Breast epithelium (tissue), 4 donors: ENCODE measurements at places on chromosomes 1 and 21. TPM values are rescaled to one million over a fixed set of nuclear protein-coding genes. Genes with fewer than 3 reads are reported as not detected.

Gene HSD3B2
- total RNA-seq, result not detected

DNA sequence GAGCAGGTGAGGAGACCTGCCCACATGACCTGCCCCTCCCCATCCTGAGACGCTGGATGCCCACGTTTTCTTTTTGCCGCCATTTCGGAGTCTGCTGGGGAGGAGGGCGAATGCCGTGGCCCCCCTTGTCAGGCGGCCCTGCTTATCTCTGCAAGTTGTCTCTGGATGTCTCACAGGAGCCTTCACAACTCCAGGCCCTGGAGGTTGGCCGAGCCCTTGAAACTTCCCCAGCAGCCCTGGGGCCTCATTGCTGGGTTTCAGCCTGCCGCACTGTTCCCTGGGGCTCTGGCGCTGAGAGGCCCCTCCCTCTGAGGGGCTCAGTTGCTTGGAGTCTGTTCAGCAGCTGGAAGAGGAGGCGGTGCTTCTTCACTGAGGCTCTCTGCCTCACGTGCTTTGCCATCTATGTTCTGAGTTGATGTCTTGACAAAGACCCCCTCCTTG is 29.8 kb upstream of the ZBTB21 start:
- no peaks in the 10 kb centered on the region for H3K36me3 ChIP-seq
- no peak for DNase-seq
- H3K27ac ChIP-seq, result peak overlapping the region; percentile 81
- H3K4me1 ChIP-seq, result no peaks in the 10 kb centered on the region

- H3K4me1 ChIP-seq, result no peaks in the 10 kb centered on the region
- DNase-seq, result no peak
- no peaks in the 10 kb centered on the region for H3K27me3 ChIP-seq
- H3K4me3 ChIP-seq, result no peak overlapping the region
- no peaks in the 10 kb centered on the region for H3K36me3 ChIP-seq
- no peak overlapping the region for H3K27ac ChIP-seq
Observed at GRCh38 chr1:247180581-247180980, 8.8 kb upstream of the ZNF124 start.

DNA sequence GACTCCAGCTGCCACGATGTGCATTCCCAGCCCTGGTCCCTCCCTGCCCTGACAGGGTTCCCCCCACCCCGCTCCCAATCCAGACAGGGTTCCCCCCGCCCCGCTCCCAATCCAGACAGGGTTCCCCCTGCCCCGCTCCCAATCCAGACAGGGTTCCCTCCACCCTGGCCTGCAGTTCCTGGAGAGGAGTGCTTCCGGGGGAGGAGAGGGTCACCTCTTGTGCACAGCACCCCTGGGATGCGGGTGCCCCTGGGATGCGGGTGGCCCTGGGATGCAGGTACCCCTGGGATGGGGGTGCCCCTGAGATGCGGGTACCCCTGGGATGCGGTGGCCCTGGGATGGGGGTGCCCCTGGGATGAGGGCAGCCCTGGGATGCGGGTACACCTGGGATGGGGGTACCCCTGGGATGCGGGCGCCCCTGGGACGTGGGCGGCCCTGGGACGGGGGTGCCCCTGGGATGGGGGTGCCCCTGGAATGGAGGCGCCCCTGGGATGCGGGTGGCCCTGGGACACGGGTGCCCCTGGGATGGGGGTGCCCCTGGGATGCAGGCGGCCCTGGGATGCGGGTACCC is 36.7 kb upstream of the SLC19A1 start:
- no peak for DNase-seq
- no peak overlapping the region for H3K27ac ChIP-seq
- no peaks in the 10 kb centered on the region for H3K27me3 ChIP-seq
- H3K4me1 ChIP-seq, result no peaks in the 10 kb centered on the region

- no peak for DNase-seq
- H3K27me3 ChIP-seq, result no peaks in the 10 kb centered on the region
- no peak overlapping the region for H3K4me3 ChIP-seq
Observed at GRCh38 chr1:163082971-163083370, 13.8 kb downstream of the RGS4 start.

DNA sequence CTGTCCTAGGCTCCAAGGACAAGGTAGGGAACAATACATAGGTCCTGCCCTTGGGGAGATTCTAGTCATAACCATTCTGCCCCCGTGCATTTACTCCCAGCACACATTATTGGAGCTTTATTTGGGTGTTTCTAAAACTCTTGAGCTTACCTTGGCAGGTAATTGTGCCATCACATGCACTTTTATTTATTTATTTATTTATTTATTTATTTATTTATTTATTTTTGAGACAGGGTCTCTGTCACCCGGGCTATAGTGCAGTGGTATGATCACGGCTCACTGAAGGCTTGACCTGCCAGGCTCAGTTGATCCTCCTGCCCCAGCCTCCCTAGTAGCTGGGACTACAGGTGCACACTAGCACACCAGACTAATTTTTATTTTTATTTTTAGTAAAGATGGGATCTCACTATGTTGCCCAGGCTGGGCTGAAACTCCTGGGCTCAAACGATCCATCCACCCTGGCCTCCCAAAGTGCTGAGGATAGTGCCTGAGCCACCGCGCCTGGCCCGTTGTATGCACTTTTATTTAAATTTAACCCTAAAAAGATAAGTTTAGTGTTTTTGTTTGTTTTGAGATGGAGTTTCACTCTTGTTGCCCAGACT is 9.2 kb downstream of the AGMAT start:
- DNase-seq, result no peak
- H3K4me3 ChIP-seq, result no peak overlapping the region
- H3K27ac ChIP-seq, result no peak overlapping the region
- no peaks in the 10 kb centered on the region for H3K36me3 ChIP-seq

- H3K4me3 ChIP-seq, result no peak overlapping the region
- no peak for DNase-seq
- peaks cover 3% of the 10 kb centered on the region for H3K36me3 ChIP-seq
- no peak overlapping the region for H3K27ac ChIP-seq
- H3K27me3 ChIP-seq, result no peaks in the 10 kb centered on the region
Observed at GRCh38 chr1:90973897-90974798, 47.7 kb downstream of the ZNF644 start.

DNA sequence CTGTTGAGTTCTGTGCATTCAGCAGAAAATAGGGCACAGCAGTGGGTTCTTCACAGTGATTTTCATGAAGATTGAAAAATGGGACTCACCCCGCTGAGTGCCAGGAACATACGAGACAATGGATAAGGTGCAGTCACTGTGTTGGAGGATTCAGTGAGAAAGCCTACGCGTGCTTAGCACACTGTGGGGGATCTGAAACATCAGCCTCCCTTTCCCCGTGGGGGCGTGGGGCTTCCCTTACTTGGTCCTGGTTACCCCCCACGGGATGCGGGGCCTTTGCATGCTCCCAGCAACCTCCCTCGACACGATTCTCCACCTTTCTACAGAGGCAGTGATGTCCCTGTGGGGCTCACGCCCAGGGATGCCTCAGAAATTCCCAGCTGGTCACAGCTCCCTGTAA is 252.2 kb upstream of the C1orf174 start:
- H3K36me3 ChIP-seq, result no peaks in the 10 kb centered on the region
- no peaks in the 10 kb centered on the region for H3K4me1 ChIP-seq
- H3K27ac ChIP-seq, result no peak overlapping the region
- H3K27me3 ChIP-seq, result no peaks in the 10 kb centered on the region

DNA sequence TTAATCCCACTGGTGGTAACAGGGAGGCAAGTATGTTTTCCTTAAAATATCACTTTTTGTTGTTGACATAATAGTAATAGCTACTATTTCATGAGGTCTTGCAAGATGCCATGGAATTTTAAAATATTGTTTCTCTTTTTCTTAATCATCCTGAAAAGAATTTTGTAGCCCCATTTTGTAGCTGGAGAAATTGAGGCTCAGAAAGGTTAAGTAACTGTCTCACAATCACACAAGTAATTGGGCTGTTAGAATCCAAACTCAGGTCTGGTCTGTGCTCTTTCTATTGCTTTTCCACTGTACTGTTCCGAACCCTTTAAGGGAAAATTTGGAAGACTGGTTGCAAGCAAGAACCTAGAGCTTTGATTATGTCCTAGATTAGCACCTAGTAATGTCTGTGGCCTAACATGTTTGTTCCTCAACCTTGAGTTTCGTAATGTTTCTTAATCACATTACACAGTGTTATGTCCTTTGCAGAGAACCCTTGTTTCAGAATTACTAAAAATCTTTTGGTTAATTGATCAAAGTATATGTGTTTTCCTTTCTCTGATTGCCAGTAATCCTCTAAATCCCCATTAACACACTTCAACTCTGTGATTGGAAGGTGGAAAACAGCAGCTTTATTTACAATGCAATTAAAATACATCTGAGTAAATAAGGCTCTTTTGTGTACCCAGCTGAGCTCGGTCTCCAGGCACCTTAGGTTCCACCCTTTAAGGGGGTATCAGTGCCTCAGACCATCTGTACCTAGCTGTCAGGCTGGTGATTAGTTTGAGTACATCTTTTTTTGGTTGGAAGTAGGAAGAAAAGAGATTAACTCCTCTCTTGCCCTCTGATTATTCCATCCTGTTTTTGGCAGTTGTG is 10.4 kb downstream of the LRRC42 start:
- H3K27me3 ChIP-seq, result no peaks in the 10 kb centered on the region
- H3K4me3 ChIP-seq, result no peak overlapping the region
- DNase-seq, result no peak
- H3K36me3 ChIP-seq, result no peaks in the 10 kb centered on the region
- peaks cover 7% of the 10 kb centered on the region for H3K4me1 ChIP-seq

- DNase-seq, result no peak
- H3K4me1 ChIP-seq, result no peaks in the 10 kb centered on the region
- no peak overlapping the region for H3K4me3 ChIP-seq
- H3K27ac ChIP-seq, result no peak overlapping the region
- H3K27me3 ChIP-seq, result no peaks in the 10 kb centered on the region
Observed at GRCh38 chr1:147579532-147579931, 38.2 kb downstream of the BCL9 start.

Gene CD34
- 80.6 TPM for total RNA-seq

Gene DIPK1A
- total RNA-seq, result 12.1 TPM

Gene FMO4
- total RNA-seq, result 7.7 TPM

- H3K27me3 ChIP-seq, result no peaks in the 10 kb centered on the region
- no peak for DNase-seq
- no peak overlapping the region for H3K27ac ChIP-seq
- no peaks in the 10 kb centered on the region for H3K36me3 ChIP-seq
- no peaks in the 10 kb centered on the region for H3K4me1 ChIP-seq
Observed at GRCh38 chr1:199759268-199759730, 268.2 kb upstream of the NR5A2 start.

Gene HES4
- 34.2 TPM for total RNA-seq

DNA sequence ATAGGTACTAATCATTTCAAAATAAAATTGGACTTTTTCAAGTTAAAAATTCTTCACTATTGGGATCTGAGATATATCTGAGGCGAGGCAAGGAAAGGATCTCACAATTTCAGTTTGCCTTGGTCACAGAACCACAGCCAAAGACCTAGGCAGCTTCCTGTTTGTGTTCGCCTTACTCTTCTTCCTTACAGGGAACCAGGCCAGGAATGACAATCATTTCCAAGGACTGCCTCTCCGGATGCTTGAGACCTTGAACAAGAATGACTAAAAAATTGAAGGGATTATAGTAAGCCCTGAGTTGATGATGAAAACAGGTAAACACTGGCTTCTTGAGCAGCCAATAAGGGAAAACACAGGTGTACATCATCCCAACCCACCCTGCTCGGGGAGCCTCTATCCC is 35.2 kb upstream of the SERBP1 start:
- H3K36me3 ChIP-seq, result no peaks in the 10 kb centered on the region
- H3K27me3 ChIP-seq, result no peaks in the 10 kb centered on the region
- no peak overlapping the region for H3K4me3 ChIP-seq
- no peak for DNase-seq
- no peak overlapping the region for H3K27ac ChIP-seq

Gene AMY1B
- total RNA-seq, result not detected

- H3K4me3 ChIP-seq, result peak within 1 kb of the TSS; percentile 79
- no peaks in the 10 kb centered on the region for H3K36me3 ChIP-seq
- peaks cover 13% of the 10 kb centered on the region for H3K4me1 ChIP-seq
- H3K27me3 ChIP-seq, result no peaks in the 10 kb centered on the region
- peak within 1 kb of the TSS; percentile 95 for H3K27ac ChIP-seq
Observed at GRCh38 chr1:31412732-31413404, at the start of gene SERINC2. Gene SERINC2, plus strand, starts transcription at chr1:31413213. Its CDS starts 53 bp downstream, at chr1:31413266.

DNA sequence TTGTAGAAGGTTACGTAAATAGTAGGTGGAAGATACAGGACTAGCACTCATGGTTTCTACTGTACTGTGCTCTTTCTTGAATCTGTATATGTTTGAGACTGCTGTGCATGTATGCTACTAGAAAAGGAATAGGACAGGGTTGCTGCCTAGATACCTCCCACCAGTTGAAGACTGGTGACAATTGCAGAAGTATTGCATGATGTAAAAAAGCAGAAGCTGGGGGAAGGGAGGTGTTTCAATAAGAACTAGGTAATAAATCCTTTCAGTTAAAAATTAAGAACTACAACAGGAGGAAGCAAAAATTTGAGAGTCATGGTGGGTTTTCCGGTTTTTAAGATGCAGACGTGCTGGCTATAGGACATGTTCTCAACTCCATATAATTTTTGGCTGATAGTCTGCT is 88.1 kb downstream of the CCDC30 start:
- no peak overlapping the region for H3K4me3 ChIP-seq
- H3K4me1 ChIP-seq, result no peaks in the 10 kb centered on the region
- DNase-seq, result no peak
- H3K27me3 ChIP-seq, result no peaks in the 10 kb centered on the region
- H3K27ac ChIP-seq, result no peak overlapping the region
- no peaks in the 10 kb centered on the region for H3K36me3 ChIP-seq

GRCh38 chr1:107975851-107976250 is 10.9 kb upstream of the VAV3 start:
- no peak overlapping the region for H3K27ac ChIP-seq
- no peak for DNase-seq
- H3K4me1 ChIP-seq, result no peaks in the 10 kb centered on the region
- no peak overlapping the region for H3K4me3 ChIP-seq

DNA sequence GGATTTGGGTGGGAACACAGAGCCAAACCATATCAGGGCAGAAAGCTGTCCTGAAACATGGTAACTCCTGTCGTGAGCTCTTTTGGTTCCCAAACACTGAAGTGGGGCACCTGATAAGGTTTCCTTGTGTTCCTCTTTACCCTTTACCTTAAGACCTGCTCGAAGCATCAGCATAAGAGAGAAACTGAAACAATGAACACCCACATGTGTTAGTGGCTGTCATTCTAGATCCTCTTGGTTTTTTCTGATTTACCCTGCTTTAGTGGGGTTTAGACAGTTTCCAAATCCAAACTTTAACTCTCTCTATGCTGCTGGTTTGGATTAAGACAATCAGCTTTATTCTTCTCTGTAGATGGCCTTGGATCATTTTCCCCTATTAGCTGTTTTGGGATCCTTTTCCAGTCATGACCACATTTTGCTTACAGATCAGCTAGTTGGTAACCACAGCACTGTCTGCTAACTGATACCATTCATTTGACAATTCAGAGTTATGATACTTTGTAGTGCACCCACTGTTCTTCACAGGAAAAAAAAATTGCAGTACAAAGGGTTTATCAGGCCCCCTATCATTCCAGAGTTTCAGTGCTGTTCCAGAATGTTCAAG is 975 bp upstream of the MNDA start:
- no peaks in the 10 kb centered on the region for H3K36me3 ChIP-seq
- no peaks in the 10 kb centered on the region for H3K4me1 ChIP-seq
- no peak for DNase-seq
- H3K27ac ChIP-seq, result no peak overlapping the region
- H3K27me3 ChIP-seq, result no peaks in the 10 kb centered on the region
